Stimulated activated CD4-positive, alpha-beta T cell treated with anti-CD3 and anti-CD28 coated beads, TNF-alpha, amount 100 ng/mL, for 24 hours (primary cell): ENCODE measurements at places on chromosomes 12 and 14.

- no peak for DNase-seq
These were observed 441.1 kb downstream of the DPF3 start for GRCh38 chr14:72452774-72453173.

GRCh38 chr12:116881877-116882507 lies 751 bp upstream of the HRK start:
- no peak for DNase-seq

GRCh38 chr14:105337966-105338741 lies 23.6 kb downstream of the PACS2 start:
- DNase-seq: no peak

DNA sequence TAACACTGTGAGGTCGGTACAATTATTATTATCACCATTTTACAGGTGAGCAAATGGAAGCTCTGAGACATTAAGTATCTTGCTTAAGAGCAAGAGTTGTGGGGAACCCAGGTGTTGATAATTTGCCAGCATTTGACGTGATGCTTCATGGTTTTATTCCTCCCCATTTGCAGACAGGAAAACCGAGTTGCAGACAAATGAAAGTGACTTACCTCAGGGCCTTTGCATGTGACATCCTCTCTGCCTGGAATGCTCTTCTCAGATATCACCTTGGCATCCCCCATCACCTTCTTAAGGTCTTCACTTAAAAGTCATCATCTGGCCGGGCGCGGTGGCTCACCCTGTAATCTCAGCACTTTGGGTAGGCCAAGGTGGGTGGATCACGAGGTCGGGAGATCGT lies 21.0 kb upstream of the P2RX7 start:
- DNase-seq: no peak

DNA sequence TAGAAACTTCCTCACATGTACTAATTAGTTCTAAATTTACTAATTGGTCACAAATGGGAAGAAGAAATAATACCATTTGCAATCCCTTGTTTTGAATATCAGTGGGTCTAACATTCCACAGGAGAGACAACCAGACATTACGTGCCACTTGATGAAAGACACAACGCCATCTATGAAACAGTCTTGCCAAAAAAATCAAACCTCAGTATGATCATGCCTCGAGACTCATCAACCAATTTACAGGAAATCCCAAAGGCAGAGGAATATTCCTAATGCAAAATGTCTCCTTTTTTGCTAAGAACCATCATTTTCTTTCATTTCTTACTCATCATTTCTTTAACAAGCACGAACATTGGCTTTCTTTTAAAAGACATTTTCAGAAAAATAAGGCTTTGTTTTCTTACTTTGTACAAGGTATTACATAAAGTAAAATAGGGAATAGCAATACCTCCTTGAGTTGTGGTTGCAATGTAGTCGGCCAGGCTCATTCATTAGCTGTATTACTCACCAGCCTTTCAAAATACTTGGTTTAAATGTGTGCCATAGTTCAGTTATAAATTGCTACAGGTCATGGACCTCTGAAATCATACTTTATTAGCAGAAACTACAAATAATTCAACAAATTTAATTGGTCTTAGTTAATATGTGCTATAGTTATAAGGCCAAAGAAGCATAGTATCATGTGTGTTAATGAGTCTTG lies 436.2 kb upstream of the FLRT2 start:
- no peak for DNase-seq

- DNase-seq: no peak
These were observed 18.3 kb downstream of the SLC17A8 start for GRCh38 chr12:100375038-100375735.

DNA sequence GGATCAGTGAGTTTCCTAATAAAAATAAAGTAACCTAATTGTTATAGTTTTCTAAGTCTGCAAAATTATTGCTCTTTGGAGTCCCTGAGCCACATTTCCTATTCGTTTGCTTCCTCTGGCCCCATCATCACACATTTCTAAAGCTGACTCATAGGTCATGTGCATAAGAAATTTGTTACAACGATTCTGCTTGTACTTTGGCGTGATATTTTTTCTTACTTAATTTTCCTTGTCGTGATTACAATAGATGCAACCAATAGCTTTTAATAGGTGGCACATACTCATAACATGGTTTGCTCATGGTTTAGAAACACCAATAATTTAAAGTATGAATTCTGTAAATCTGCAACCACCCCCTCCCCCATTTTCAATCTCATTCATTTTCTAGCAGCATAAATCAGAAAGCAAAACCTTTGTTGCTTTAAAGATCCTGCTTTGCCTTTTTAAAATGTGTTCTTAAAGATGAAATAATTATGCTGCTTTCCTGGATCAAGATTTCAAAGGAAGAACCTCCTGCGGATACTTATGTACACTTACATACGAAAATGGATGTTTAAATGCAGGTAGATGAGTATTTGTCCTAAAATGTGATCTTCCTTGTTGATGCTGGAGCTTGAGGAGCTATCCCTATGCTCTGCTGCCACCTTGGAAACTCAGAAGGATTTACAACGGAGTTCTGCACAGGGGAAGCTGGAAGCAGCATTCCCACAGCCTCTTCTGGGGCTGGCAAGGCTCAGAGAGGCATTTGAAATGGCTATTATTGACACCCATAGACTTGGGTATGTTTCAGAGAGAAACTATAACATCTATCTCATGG lies 1.7 kb upstream of the FLRT2 start:
- DNase-seq: no peak

GRCh38 chr12:116603546-116604177 lies 44.5 kb downstream of the MAP1LC3B2 start:
- no peak for DNase-seq

DNA sequence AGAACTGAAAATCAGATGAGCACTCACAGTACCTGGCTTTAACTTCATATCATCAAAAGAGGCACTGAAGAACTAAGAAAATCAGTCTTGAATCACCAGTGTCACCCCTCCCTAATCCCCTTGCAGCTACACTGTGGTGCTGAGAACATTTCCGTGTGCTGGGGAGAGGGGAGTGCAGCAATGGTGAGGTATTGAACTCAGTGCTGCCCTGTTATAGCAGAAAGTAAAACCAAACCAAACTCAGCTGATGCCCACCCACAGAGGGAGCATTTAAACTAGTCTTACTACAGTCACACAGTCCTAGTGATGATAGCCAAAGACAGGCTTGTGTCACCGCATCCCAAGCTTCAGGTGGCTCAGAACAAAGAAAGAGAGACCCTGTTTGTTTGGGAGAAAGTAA lies 122.1 kb downstream of the CPNE8 start:
- DNase-seq: no peak

- no peak for DNase-seq
These were observed 8.3 kb downstream of the NDRG2 start for GRCh38 chr14:21016413-21017190.

DNA sequence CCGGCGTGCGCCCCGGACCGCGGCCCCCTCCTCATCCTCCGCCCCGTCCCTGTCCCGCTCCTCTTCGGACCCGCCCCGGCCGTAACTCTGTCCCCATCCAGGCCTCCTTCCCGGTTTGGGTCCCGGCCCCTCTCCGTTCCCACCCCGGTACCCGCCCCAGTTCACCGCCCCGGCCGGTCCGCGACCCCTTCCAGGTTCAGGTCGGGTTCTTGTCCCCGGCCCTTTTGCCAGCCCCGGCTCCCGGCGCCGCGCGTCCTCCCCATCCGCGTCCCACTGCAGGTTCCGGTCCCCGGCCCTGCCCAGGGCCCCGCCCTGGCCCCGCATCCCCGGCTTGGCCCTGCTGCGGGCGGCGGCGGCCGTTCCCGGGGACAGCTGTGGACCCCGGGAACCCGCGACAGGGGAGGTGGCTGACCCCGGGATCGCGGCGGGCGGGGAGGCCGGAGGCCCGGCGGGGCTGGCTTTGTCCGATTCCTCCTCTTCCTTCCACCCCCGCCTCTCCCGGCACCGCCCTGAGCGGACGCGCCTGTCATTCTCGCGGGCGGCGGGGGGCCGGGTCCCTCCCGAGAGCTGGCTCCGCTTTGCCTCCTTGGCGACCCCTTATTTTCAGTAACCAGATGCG lies 601 bp downstream of the KLC1 start:
- DNase-seq: no peak

DNA sequence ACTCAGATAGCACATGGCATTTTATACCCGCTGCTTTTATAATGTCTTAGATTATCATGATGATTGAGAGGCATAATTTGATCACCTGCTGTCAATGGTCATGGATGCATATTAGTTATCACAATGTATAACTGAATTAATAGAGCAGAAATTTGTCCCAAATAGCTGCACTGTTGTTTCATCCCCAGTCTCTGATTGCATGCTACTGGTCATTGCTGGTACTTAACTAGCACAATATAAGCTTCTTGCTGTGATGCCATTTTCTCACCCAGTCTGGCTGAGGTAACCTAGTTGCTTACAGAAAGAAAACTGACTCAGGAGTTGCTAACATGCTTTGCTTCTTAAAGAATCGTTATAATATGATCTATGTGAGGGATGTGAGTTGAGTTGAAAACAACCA lies 76.8 kb upstream of the PLEKHA5 start:
- no peak for DNase-seq

DNA sequence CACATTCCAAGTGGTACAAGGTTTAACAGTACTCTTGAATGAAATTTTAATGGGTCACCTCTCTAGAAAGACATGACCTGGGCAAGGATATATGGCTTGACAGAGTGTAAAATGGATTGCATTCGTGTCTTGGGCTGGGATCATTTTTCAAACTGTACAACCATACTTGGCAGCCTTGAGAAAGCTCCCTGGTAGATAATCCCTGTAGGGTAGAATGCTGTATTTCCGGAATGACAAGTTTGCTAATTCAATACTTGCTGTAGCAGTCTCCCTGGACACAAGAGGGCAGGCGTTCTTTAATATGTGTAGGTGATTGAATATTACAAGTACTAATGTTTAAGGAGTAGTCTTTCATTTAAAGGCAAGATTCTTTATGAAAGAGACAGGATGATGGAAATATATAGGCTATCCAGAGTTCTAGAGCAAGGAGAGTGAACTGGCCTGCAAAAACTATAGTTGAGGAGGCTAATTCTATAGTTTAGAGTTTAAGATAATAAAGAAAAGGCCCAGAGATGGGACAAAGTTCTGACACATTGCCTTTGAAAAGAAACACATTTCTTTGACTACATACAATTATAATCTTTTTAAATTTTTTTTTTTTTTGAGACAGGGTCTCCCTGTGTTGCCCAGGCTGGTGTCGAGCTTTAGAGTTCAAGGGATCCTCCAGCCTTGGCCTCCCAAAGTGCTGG lies 53.4 kb downstream of the PLBD1 start:
- DNase-seq: no peak

DNA sequence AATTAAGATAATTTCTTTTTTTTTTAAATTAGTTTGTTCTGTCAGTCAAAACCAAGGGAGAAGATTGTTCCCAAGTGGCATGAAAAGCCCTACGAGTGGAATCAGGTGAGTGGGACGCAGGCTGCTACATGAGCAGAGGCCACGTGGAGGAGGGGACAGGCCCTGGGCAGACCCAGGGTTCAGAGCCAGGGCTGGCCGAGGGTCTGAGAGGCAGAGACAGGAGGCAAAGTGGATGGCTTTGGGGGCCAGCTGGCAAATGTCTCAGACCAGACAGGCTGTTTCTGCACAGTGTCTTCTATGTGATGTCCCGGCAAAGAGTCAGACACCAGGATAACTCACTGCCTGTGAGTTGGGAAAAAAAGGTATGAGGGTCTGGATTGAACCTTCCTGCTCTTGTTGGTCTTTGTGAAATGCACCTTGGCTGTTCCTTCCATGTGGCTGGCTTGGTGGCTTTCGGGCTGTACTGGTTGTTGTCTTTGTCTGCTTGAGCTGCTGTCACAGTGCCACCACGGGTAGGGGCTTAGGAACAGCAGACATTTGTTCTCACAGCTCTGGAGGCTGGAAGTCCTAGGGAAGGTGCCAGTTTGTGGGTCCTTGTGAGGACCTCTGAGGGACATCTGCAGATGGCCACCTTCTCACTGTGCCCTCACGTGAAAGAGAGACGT lies 35.8 kb upstream of the ASPG start:
- no peak for DNase-seq

GRCh38 chr14:100359111-100359510 lies 36.0 kb downstream of the SLC25A47 start:
- no peak for DNase-seq

DNA sequence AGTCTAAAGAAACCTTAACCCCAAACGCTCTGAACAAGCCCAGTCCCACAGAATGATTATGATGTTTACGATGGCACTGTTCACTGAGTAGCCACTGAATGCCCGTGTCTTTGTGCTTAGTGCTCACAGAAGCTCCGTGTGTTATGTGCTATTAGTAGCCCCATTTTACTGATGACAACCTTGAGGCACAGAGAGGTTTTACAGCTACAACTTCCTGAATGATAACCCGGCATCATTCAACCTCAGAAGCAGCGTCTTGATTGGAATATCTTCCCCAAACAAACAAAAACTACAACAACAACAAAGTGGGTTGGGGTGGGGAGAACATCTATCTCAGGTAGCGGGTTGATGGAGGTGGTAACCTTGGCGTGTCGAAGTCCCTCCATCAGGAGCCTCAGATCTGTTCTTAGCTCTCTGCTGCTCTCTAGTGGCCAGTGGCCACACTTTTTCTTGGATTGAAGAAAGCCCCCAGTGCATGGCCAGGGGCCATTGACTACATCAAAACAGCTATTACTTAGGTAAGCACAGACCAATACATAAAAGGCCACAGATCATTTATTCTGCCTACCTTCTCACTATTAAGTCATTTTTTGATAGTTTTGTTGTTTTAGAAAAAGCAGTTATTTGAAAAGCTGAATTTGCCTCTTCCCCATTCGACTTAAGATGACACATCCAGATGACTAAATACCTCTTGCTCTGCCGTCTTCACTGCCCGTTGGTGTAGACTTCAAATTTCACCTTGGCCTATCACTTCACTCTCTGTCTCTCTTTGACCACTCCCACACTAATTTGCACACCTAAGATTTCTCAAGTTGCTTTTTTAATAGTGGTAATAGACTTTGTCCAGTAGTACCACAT lies 376.9 kb downstream of the GALC start:
- DNase-seq: peak; percentile 25

DNA sequence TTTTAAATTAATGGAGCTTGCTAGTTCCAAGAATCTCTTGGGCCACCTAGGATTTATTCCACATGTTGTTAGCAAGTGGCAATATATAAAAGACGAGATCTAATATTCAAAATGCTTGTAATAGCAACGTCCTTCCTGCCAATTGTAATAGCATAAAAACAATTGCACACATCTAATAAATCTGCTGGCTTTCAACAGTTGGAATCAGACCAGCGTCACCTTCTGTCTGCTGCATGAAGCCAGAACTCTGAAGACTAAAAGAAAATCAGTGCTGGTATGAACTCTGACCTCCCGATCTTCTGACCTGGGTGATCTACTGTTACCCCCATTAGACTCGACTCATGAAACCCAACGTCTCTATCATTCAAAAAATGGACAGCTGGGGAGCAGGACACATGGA lies 100.6 kb downstream of the DIO2 start:
- DNase-seq: no peak

GRCh38 chr12:51666696-51667095 lies 75.7 kb downstream of the SCN8A start:
- DNase-seq: no peak

- no peak for DNase-seq
These were observed 62.2 kb downstream of the EMP1 start for GRCh38 chr12:13258717-13259119.
